ENCODE measurements at places on chromosomes 5 and 9.

- DNase-seq: no peak
Measured at GRCh38 chr9:99565203-99565602, 256.5 kb upstream of the NR4A3 start.

DNA sequence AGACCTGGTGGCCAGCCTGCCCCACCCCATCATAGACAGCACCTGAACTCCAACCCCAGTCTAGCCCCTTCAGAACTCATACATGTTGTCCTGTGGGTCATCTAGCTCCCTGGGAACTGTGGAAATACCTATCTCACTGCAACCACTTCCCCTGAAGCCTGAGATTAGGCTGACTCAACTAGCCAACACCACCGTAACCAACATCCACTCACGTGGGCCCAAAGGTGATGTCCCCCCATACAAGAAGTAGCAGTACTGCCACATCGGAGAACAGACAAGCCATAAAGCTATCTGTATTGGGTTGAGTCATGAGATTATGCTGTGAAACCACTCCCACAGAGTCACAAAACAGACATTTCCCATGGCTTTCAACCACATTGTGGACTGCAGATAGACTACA, 46.6 kb downstream of the OSMR start:
- no peak for DNase-seq

- no peak for DNase-seq
Measured at GRCh38 chr9:116899337-116900006, 212.4 kb downstream of the TRIM32 start.

- no peak for DNase-seq
Measured at GRCh38 chr5:14630671-14631070, 33.8 kb upstream of the OTULIN start.

- DNase-seq: no peak
Measured at GRCh38 chr5:91641730-91642350, 258.7 kb upstream of the ARRDC3 start.

GRCh38 chr5:154368041-154368800, 77.6 kb upstream of the SAP30L start:
- DNase-seq: no peak

DNA sequence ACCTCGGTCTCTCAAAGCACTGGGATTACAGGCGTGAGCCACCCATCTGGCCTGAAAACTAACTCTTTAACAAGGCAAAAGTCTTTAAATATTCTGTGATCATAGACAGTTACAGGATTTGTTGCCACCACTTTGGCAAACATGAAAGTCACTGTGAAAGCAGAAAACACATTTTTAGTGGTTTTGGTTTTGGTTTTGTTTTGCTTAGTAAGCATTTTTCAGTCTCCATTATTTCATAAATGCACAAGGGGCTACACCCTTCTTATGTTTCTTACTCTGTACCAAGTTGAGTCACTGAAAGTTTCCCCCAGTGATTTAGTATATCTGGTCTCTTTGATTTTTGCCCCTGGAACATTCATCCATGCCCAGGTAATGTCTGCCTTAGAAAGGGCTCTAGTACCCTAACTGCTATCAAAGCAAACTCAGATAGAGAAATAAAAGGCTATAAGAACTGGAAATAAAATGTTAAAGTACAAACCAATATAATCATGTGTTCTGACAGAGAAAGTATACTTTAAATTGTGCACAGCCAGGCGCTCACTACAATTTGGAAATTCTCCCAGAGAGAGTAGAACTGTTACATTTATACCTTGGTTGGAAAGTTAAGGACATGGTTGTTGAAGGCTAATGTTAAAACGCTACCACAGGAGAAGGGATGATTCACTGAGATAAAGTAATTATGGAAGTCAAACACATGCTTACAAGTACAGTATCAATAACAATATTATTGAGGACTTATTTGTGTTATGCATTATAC, 1022.5 kb upstream of the DMAC1 start:
- DNase-seq: no peak

DNA sequence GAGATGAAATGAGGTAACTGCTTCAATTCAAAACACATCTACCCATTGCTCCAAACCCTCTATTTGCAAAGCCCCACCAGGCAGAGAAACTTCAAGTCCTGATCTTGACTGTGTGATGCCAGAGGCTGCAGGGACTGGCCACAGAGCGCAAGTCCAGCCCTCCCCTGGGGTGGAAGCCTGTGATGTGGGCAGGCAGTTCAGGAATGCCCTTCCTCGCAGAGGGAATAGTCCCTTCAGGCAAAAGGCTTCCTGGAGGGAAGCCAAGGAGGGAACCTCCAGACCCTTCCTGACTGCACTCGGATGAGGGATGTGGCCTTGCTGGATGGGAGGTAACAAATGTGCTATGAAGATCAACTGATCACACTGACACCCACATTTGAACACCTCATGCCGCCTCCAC, 131.2 kb downstream of the SLIT3 start:
- no peak for DNase-seq

GRCh38 chr9:106727969-106728368, 135.0 kb upstream of the ZNF462 start:
- DNase-seq: no peak

DNA sequence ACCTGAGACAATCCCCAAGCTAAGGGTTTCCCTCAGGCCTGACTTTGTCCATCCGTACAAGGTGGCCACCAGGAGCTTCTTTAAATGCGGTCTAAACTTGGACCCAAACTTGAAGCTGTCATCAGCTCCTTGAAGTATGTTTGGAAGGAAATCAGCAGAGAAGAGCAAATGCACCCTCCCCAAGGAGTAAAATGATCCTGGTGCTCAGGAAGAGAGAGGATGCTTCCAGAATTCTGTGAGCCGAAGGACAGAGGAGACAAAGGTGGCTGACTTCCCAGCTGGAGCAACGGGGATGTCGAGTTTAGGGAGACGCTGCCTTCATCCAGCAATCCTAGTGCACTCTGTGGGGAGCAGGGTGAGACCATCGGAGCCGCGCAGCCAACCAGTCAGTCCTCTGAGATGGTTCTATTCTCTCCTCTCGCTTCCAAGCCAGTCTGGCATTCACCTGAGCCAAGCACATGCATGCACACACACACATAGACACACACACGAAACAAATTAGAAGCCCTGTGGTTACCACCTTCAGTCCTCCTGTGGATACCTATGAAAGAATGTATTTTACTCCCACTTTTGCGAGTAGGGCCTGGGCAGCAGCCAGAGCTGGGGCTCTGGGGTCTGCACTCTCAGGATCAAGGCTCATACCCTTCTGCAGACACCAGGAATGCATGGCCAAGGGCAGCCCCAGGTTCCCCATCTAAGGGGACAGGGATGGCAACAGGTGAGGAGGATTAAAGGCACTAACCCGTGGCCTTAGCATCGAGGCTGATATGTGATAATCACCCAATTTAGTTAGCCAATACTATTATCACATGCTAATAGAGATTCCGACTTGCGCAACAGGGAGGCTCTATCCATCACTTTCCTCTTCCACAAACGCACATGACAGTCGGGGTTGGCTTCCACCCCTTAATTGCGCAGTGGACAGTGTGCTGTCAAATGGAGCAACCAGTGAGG, 75.8 kb downstream of the GTF3C4 start:
- DNase-seq: no peak

DNA sequence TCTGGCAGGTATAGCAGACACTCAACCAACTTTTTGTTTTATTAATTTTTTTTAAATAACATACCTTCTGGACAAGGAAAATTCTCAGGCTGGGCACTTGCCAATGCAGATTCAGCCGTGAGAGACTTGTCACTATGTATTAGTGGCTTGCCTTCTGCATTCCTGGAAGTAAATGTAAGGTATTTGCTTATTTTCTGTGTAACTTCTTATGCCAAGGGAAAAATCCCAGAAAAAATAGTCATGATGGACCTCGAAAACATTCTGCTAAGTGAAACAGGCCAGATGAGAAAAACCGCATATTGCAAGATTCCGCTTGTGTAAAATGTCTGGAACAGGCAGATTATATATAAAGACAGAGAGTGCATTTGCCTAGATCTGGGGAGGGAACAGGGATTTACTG, 260.3 kb upstream of the DAPK1 start:
- DNase-seq: no peak

GRCh38 chr9:68887232-68887631, 126.7 kb downstream of the PRKACG start:
- DNase-seq: no peak

GRCh38 chr9:110076894-110077725, 130.8 kb downstream of the C9orf152 start:
- no peak for DNase-seq

- peak; percentile 82 for DNase-seq
Measured at GRCh38 chr5:138459311-138459933, 5.9 kb upstream of the EGR1 start.

- DNase-seq: no peak
Measured at GRCh38 chr5:6260846-6261245, 117.5 kb downstream of the MED10 start.

- DNase-seq: no peak
Measured at GRCh38 chr5:57635146-57635777, 152.7 kb upstream of the ACTBL2 start.

All from CD4-positive, CD25-positive, alpha-beta regulatory T cell (primary cell).